ENCODE measurements at places on chromosomes 6 and 20.

DNA sequence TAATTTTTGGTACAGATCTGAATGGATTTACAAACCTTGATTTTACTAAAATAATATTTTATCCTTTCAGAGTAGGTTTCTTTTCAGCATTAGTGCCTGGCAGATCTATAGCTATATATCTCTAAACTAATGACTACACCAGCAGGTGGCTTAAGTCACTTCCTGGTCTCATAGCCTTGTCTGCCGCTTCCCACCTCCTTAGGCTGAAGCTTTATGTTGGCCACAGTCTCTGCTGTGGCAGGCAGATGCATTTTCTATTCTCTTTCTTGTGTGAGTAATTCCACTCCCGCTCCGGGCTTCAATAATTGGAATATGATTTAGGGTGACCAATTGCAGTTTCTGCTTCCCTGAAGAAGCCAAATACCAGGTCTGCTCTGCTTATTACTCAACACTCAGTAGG lies 226.8 kb upstream of the HS3ST5 start:
- DNase-seq, result no peak

DNA sequence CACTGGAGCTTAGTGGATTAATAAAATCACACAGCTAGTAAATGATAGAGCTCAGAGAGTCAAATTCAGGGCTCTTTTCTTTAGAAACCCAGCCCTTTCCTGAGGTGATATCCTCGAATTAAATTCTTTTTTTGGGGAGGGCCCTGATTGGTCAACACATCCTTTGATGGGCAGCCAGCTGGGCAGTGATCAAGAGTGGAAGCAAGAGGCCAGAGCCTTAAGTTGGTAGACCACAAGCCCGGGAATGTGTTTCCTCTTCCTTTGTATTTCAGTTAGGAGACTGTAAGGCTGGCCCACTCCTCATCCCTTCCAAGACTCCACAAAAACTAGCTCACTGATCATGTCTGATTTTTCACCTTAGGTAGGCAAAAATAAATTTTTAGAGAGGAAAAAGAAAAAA lies 640.5 kb downstream of the DHX35 start:
- no peak for DNase-seq

DNA sequence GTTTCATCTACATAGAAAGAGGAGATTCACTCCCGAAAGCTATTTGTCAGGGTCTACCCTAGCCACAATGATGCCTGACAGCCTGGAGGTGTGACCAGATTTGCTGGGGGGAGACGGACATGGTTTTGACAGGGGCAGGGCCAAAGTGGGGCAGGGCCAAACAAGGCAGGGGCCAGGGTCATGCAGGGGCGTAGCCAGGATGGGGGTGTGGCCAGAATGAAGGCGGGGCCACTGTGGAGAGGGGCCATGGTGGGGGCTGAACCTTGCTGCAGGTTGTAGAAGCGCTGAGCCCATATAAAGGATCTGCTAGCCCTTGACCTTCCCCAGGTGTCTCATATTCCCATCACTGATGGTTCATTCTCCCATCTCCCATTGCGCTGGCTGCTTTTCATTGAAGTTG lies 184.1 kb upstream of the SULF2 start:
- DNase-seq, result no peak

DNA sequence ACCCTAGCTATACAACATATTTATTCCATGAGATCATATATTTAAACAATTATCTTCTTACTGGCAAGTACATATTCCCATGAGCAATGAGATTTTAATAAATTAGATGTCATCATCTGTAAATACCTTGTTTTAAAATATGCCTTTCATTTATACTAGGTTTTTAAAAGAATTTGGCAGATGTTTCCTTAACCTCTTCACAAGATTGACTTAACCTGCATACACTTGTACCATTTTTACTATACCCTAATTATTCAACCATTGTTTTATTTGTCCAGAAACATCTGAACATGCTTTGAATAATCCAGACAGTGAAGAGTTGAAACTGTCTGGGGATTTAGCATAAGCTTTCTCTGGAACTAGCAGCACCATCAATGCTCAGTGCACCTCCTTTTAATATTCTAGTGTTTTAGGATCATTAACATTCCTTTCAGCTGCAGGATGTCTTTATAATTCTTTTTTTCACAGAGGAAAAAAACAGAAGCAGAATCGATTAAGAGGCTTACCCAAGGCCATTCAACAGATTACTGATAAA lies 188.0 kb upstream of the TENT5A start:
- DNase-seq, result no peak

GRCh38 chr6:2526766-2527165 lies 224.0 kb downstream of the MYLK4 start:
- DNase-seq, result no peak

- no peak for DNase-seq
Measured at GRCh38 chr20:32631933-32632460, 41.7 kb downstream of the C20orf203 start.

Data from NCI-H1436 treated with DMSO at 0.1 percent for 48 hours (cell line).